ENCODE measurements at places on chromosomes 4 and X.

DNA sequence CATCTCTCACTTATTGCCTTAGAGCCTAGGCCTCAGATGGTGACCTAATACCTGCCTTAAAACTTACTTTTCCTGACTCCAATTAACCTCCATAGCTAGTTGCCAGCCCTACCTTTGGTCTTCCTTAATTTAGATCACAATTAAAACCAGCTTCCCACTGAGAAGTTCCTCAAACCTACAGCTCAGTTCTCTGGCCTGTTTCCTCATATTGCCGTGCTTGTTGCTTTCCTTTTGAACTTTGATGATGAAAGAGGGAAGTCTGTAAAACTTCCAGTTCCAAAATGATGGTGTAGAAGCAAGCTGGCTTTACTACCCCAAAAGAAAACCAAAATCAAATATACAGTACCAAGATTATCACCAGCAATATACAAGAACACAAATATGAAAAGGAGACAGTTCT is 28.9 kb upstream of the CAMK2D start:
- DNase-seq, result no peak

GRCh38 chr4:115834441-115834840 is 721.0 kb upstream of the NDST4 start:
- DNase-seq, result no peak

DNA sequence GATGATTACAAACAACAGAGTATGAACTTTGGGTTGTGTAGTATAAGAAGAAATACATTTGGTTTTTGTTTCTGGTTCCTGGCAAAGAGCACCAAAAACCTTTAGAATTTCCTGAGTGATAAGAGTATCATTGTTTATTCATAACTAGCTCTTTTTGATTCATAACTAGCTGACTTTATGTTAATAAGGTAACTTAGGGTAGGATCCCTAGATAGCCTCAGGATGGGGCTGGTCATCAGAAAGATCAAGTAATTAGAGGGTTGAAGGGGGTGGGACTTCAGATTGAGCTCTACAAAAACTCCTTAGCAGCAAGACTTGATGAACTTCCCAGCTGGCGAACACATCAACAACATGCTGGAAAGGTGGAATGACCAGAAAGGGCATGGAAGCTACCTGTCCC is 166.5 kb downstream of the SCFD2 start:
- no peak for DNase-seq

- DNase-seq, result no peak
Observed at GRCh38 chr4:186392017-186392416, 126.0 kb downstream of the F11 start.

GRCh38 chrX:78527263-78527662 is 131.9 kb downstream of the RTL3 start:
- no peak for DNase-seq

DNA sequence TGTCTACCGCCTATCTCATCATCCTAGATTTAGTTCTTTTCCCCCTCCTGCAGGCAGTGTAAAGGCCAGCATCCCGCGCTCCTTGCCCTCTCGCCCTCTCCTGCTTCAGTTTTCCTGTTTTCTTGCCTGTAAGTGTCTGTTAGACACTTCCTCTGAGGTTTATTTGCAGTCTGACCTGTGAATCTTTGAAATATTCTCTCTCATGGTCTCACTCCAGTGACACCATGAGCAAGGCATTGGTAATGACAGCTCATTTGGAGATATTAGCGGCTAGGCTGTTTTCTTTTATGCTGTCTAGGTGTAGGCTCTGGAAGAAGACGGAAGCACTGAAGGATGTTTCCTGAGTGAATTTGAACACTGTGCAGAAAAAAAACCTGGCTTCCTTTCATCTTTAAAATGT is 179.6 kb downstream of the KDR start:
- no peak for DNase-seq

GRCh38 chrX:2627272-2627867 is 63.7 kb upstream of the CD99 start:
- DNase-seq, result peak; percentile 63

DNA sequence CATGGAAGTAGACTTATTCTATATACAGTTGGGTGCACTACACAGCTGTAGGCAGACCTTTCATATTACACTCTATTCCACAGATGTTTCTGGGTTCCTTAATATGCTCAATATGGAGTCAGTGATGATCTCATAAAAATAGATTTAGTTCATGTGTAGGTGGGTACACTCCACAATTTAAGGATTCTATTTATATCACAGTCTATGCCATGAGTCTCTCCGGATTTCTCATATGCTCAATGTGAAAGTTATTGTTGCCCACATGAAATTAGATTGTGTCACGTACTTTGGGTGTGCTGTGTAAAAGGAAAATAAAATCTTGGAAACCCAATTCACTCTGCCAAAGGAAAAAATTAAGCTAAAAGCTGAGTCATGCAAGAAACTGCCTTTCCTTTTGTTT is 32.5 kb upstream of the TASL start:
- no peak for DNase-seq

DNA sequence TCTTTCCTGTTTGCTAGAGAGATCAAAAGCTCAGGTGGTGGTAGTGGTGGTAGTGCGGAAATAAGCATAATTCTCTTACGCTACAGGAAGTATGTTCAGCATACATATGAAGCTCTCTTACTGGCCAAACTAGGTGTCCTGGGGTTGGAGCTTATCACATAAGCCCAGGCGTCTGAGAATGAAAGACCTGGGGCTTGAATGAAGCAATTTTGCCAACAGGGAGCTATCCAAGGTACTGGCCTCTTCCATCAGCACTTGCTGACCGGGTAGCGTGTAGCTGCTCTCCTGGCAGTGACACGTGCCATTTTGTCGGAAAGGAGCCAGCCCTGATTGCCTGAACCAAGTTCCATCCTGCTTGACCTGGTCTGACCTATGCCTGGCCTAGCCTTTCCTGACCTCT is 65.9 kb upstream of the HPF1 start:
- DNase-seq, result peak; percentile 15

- DNase-seq, result peak; percentile 3
Observed at GRCh38 chr4:128220286-128221235, 67.1 kb downstream of the PGRMC2 start.

DNA sequence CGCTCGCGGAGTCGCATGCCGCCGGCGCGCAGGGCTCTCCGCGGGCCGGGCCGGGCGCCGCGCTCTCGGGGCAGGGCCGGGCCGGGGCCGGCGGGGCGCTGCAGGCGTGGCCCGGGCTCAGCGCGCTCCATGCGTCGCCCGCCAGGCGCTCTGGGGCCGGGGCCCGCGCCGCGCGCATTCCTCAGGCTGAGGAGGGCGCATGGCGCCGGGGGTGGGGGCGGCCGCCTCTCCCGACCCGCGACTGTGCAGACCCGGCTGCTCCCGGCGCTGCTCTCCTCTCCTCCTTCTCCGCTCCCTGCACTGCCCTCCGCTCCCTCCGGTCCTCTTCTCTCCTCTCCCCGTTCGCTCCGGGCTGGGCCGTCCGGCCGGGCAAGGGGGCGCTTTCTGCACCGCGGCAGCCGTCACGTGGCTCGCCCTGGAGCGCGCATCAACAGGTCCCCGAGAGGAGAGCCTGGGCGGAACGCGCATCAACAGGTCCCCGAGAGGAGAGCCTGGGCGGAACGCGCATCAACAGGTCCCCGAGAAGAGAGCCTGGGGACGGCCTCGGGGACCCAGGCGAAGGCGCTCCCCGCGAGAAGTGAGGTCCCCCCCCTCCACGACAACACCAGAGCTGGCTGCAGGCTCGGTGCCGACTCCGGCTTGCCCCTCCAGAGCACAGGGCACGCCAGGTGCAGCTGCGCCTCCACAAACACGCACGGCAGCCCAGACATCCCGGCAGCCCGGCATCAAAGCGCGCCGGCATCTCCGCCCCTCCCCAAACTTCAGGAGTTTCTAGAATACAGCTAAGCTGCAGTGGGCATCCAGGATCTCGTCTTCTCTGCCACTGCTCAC is 12.9 kb downstream of the PPP2R3B start:
- DNase-seq, result peak; percentile 10

DNA sequence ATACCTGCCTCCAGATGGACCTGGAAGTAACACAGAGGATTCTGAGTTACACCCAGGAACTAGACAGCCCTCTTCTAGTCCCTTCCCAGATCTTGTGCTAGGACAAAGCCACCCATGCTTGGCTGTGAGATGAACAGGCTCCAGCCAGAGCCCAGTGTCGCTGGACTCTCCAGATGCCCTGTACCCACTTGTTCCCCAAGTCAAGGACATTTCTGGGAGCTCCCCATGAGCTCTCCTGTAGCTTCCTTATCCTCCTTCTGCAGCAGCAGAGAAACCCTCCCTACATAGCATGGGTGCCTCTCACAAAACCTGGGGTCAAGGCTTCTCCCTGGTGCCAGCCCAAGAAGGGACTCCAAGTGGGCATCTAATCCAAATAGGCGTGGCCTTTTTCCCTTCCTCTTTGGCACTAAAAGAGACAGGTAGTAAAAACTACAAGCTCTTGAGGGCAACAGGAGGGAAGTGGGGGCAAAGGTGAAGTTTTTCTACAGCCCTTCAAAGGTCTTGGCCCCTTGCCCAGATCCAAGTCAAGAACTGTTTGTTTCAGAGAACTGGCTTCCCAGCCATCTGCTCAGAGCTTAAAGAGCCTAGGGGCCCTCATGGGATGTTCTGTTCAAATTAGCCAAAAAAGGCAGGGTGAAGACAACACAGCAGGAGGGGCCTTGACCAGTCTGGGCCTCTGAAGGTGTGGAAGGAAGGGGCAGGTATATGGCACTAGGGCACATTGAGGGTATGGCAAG is 8.5 kb upstream of the ERCC6L start:
- no peak for DNase-seq

DNA sequence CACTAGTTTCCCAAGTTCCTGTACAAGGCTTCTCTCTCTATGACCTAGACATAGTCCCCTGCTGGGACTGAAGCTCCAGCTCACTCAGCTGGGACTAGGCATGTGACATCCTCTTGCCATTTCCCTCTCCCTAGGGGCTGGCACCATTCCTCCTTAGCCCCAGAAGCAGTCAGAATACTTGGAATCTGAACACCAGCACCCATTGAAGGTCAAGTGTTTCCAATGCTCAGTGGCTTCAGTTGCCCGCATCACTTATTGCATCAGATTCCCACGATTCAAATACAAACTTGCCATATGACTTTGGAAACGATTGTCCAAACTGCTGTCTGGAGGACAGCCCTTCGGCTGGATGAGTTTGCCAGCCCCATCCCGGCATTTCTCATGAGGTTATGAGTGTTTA is 65.5 kb upstream of the HOPX start:
- no peak for DNase-seq

DNA sequence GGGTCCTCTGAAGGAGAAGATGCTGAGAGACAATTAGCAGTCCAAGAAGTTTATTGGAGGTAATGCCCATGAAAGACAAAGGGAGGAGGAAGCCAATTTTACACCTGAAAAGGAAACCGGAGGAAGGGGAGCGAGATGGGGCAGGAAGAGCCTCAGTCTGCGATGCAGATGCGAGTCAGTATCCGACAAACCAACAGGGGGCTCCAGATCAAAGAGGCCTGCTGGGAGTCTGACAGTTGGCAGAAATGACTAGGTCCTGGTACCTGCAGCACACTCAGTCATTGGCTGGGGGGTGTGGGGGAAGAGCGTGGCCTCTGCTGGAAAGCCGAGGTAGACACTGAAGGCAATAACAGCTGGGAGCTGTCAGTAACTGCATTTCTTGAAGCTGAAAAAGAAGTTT is 231.1 kb upstream of the CENPE start:
- no peak for DNase-seq

DNA sequence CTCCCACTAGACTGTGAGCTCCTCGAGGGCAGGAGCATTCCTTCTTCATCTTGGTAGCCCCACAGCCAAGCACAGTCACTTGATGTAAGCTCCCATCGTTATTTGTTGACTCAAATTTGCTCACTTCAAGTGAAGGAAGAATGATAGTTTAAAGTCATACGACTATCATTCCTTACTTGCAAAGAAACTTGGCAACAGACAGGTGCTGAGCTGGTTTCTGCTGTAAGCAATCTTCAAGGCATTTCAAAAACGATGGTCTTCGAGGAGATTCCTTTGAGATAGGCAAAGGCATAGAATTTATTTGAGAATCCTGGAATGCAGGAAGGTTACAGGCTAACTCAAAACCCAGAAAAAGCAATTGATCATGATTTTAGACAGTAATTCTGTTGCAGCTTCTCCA is 64.8 kb downstream of the QDPR start:
- DNase-seq, result no peak

DNA sequence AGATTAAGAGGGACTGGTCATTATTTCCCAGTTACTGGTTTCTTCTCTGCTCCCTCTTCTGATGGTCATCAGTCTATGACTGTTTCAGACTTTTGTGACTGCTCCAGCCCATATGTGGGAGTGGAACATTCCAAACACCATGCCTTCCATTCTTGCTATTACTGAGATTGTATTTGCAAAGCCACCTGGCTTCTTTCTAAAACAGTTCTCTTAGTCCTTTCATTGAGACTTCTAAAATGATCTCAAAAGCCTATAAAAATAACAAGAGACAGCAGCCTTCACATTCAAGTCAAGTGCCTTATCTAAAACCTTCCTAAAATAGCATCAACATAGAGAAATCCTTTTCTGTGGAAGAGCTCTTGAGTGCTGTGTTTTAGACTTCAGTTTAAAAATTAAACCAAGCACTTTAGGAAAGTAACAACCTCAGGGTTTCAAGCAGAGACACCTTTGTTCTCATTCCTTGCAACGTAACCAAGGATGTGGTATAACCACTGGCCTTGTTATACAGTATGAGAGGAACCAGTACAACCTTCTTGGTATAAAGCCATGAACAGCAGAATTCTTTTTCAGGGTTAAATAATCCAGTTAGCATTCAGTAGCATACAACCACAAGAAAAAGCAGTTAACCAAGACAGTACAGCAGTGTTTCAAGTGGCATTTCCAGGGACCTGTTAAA is 97.1 kb downstream of the NFKB1 start:
- DNase-seq, result peak; percentile 63

GRCh38 chr4:75513526-75514130 is 575 bp downstream of the RCHY1 start:
- DNase-seq, result no peak

DNA sequence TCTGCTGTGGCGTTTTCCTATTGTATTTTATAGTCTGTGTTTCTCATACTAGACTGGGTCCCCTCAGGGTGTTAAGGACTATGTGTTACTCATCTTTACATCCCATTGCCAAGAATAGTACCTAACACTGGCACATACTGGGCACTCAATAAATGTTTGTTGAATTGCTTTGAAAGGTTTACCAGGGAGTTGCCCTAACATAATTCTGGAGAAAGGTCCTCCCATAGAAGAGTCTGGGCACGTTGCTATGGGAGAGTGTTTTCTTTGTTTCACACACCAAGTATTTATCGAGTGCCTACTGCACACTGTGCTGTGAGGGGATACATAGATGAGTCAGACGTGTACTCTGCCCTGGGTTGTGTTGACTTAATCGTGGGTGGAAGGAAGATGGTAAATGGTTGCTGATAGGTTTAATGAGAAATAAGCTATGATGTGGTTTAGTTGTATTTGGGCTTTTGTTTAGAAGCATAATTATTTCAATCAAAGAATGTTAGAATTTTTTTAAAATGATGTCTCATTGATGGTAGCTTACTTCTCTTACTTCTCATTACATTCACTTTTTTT is 42.9 kb downstream of the AFF1 start:
- DNase-seq, result no peak

GRCh38 chrX:40434443-40434842 is 146.3 kb upstream of the ATP6AP2 start:
- no peak for DNase-seq

GRCh38 chr4:2762048-2762447 is 5.9 kb upstream of the TNIP2 start:
- DNase-seq, result no peak

All from CD4-positive, alpha-beta T cell treated with Interleukin-10 for 1 hour (primary cell).